Chondrocyte (in vitro differentiated cells): ENCODE measurements at places on chromosomes 5 and 9. TPM values are rescaled to one million over a fixed set of nuclear protein-coding genes. Genes with fewer than 3 reads are reported as not detected.

The NCBP1 gene
- 32.3 to 41.6 TPM (median 32.7 TPM) in 3 replicates for total RNA-seq

The MCC gene
- total RNA-seq = 13.2 to 18.6 TPM (median 15.0 TPM) in 3 replicates

The SLC25A2 gene
- 0.15 to 0.48 TPM (median 0.41 TPM) in 3 replicates for total RNA-seq

The OXCT1 gene
- 44.6 to 96.2 TPM (median 46.1 TPM) in 3 replicates for total RNA-seq

The CARTPT gene
- total RNA-seq = not detected in 3 replicates

The PCDHA12 gene
- 15.9 to 23.6 TPM (median 23.0 TPM) in 3 replicates for total RNA-seq

- DNase-seq = no peak
- H3K36me3 ChIP-seq = no peaks in the 10 kb centered on the region
- no peak overlapping the region for H3K27ac ChIP-seq
- H3K27me3 ChIP-seq = no peaks in the 10 kb centered on the region
- no peaks in the 10 kb centered on the region for H3K4me1 ChIP-seq
Measured at GRCh38 chr5:91052977-91053740, 330.0 kb downstream of the ARRDC3 start.

- DNase-seq = no peak
- H3K36me3 ChIP-seq = peaks cover 2% of the 10 kb centered on the region
- no peak overlapping the region for H3K4me3 ChIP-seq
- peaks cover 52% of the 10 kb centered on the region for H3K4me1 ChIP-seq
Measured at GRCh38 chr5:147432323-147432722, 77.5 kb downstream of the DPYSL3 start.

- no peak for DNase-seq
- H3K36me3 ChIP-seq = no peaks in the 10 kb centered on the region
- no peaks in the 10 kb centered on the region for H3K4me1 ChIP-seq
Measured at GRCh38 chr5:148939676-148940075, 113.3 kb downstream of the ADRB2 start.

DNA sequence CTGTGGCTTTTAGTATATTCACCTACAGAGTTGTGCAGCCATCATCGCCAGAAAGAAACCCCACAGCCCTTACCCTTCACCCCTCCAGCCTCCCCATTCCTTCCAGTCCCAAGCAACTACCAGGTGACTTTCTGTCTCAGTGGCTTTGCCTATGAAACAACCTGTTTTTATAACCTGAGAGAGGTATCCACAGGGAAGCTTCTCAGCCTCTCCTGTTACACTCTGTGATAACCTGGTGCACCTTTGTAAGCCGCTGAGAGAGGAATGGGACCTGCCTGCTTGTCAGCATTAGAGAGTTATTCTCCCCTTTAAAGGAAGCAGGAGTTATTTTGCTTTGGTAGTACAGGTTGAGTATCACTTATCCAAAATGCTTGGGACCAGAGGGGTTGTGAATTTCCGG is 93.6 kb downstream of the TRIO start:
- no peak overlapping the region for H3K4me3 ChIP-seq
- no peak for DNase-seq
- peak overlapping the region; percentile 2 for H3K27ac ChIP-seq
- peaks cover 81% of the 10 kb centered on the region for H3K4me1 ChIP-seq
- H3K27me3 ChIP-seq = no peaks in the 10 kb centered on the region
- peaks cover 2% of the 10 kb centered on the region for H3K36me3 ChIP-seq

GRCh38 chr9:79667817-79668436 is 96.2 kb downstream of the TLE4 start:
- peaks cover 68% of the 10 kb centered on the region for H3K4me1 ChIP-seq
- H3K36me3 ChIP-seq = peaks cover 13% of the 10 kb centered on the region
- H3K4me3 ChIP-seq = no peak overlapping the region
- H3K27ac ChIP-seq = no peak overlapping the region
- no peak for DNase-seq
- H3K27me3 ChIP-seq = no peaks in the 10 kb centered on the region

DNA sequence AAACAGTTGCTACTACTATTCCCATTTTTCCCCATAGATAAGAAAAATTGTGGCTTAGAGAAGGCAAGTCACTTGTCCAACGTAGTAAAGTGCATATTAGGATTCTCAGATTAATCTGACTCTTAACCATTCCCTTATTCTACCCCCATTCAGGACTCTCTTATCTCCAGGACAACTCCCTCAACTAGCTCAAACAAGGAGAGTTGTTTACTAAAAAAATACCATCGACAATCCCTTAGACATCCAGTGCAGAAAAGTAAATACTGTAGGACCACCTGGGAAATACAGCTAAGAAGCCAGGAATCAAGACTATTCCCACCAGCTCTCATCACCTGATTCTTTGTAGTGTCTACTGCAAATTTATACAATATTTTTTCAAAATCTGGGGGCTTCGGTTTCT is 9.4 kb upstream of the GRAMD2B start:
- peaks cover 46% of the 10 kb centered on the region for H3K4me1 ChIP-seq
- H3K36me3 ChIP-seq = peaks cover 6% of the 10 kb centered on the region
- H3K27me3 ChIP-seq = no peaks in the 10 kb centered on the region
- H3K27ac ChIP-seq = no peak overlapping the region

DNA sequence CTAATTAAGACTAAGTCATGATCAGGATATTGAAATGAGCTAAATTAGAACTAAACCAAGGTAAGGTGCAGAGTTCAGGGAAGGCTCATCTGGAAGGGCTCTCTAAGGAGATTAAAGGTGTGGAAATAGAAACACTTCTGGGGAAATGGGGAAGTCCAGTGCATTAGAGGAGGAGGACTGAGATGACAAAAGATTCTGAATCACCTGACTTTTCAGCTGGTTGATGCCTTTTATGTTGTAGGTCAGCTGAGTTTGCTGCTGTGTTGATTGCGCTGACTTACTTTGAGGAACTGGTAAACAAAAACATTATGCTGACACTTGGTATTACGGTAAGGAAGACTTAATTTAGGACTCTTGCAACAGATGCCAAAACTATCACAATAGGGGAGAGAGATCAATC is 23.8 kb downstream of the IFNA5 start:
- no peaks in the 10 kb centered on the region for H3K4me1 ChIP-seq
- no peak overlapping the region for H3K4me3 ChIP-seq
- H3K27me3 ChIP-seq = peaks cover 18% of the 10 kb centered on the region

- H3K4me1 ChIP-seq = peaks cover 8% of the 10 kb centered on the region
- no peak for DNase-seq
- H3K4me3 ChIP-seq = no peak overlapping the region
- H3K27me3 ChIP-seq = peaks cover 4% of the 10 kb centered on the region
Measured at GRCh38 chr9:87792831-87793288, 66.9 kb downstream of the CTSL start.

DNA sequence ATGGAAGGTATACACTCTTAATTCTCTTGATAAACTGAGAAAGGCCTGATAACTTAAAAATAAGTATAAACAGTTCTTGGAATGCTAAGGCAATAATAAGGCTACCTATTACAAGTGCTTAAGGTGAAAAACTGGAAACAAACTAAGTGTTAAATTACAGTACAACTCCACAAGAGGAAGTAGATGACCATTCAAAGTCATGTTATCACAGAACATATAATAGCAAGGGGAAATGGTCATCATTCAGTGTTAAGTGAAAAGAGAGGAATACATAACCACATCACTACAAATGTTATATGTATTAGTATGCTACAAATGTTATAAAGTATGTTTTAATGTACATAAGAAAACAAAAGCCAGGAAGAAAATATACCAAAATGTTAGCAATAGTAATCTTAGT is 135.9 kb downstream of the CCDC192 start:
- no peaks in the 10 kb centered on the region for H3K27me3 ChIP-seq
- H3K4me3 ChIP-seq = no peak overlapping the region
- H3K36me3 ChIP-seq = no peaks in the 10 kb centered on the region
- H3K27ac ChIP-seq = no peak overlapping the region

- no peak for DNase-seq
- H3K4me3 ChIP-seq = peak within 1 kb of the TSS; percentile 85
- peaks cover 12% of the 10 kb centered on the region for H3K27me3 ChIP-seq
- H3K27ac ChIP-seq = peak within 1 kb of the TSS; percentile 84
Measured at GRCh38 chr9:22446589-22446949, at the start of gene DMRTA1. Gene DMRTA1 (plus strand): TSS chr9:22446824. CDS start chr9:22447066, 242 bp downstream.

GRCh38 chr9:69476016-69476415 is 151.0 kb downstream of the ENTREP1 start:
- DNase-seq = no peak
- H3K4me3 ChIP-seq = no peak overlapping the region

- no peaks in the 10 kb centered on the region for H3K27me3 ChIP-seq
- DNase-seq = peak; percentile 83
- H3K4me1 ChIP-seq = peaks cover 44% of the 10 kb centered on the region
- H3K4me3 ChIP-seq = no peak overlapping the region
- no peak overlapping the region for H3K27ac ChIP-seq
- no peaks in the 10 kb centered on the region for H3K36me3 ChIP-seq
Measured at GRCh38 chr9:137694962-137695875, 76.4 kb downstream of the EHMT1 start.

DNA sequence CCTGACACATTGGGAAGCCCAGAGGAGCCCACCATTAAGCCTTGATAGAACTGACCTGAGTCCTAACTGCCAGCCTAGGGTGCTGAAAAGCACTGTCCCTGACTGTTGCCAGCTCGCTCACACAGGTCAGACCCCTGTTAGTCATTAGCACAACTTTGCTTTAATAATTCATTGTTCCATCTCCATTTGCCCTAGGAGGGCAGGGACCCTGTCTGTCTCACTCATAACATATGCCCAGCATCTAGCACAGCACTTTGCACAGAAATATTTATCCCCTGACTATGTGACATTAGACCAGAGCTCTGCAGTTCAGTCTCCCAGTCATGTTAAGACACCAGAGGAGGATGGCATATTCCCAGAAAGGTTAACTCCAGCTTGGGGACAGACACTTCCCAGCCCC is 61.8 kb upstream of the STXBP1 start:
- no peaks in the 10 kb centered on the region for H3K27me3 ChIP-seq
- peaks cover 6% of the 10 kb centered on the region for H3K36me3 ChIP-seq
- H3K27ac ChIP-seq = peak overlapping the region; percentile 17
- H3K4me3 ChIP-seq = no peak overlapping the region
- no peak for DNase-seq

DNA sequence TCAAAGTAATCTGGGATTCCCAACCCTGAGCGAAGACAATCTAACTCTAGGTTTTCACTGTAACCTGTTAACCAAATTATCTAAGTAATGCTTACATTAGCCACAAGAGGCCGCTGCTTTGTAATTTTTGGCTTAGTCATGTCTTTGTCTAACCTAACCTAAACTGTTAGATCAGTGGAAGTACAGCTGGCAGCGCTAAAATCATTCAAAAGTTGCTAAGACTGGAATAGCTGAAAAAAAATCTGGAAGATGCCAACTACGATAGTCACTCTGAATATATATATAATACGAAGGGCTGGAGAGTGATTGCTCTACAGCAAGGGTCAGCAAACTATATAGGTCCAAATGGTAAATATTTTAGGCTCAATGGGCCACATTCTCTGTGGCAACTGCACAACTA is 60.2 kb downstream of the FBXO38 start:
- no peak overlapping the region for H3K27ac ChIP-seq
- no peaks in the 10 kb centered on the region for H3K27me3 ChIP-seq
- H3K4me1 ChIP-seq = peaks cover 2% of the 10 kb centered on the region
- H3K4me3 ChIP-seq = no peak overlapping the region
- H3K36me3 ChIP-seq = peaks cover 12% of the 10 kb centered on the region

- H3K4me3 ChIP-seq = no peak overlapping the region
- no peaks in the 10 kb centered on the region for H3K4me1 ChIP-seq
- no peak for DNase-seq
- H3K36me3 ChIP-seq = no peaks in the 10 kb centered on the region
- H3K27ac ChIP-seq = no peak overlapping the region
Measured at GRCh38 chr5:133267601-133268000, 215.8 kb downstream of the HSPA4 start.

DNA sequence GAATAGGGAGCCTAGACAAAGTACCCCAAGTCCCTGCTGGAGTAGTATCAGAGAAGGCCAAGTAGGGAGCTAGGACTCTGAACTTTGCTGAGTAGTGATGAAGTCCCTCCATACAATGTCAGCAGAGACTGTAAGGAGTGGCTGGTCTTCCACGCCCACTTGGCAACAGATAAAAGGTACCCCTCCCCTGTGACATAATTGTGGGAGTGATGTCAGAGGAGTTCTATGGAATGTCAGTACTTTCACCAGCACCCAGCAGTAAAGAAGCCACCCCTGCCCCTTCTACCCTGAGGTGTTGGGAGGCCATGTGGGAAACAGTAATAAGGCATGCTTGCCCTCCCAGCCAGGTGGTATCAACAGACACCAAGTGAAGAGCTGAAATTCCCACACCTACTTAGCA is 143.9 kb downstream of the SLIT3 start:
- DNase-seq = no peak
- H3K27me3 ChIP-seq = no peaks in the 10 kb centered on the region
- no peak overlapping the region for H3K4me3 ChIP-seq
- peaks cover 22% of the 10 kb centered on the region for H3K36me3 ChIP-seq
- H3K27ac ChIP-seq = no peak overlapping the region
- H3K4me1 ChIP-seq = peaks cover 37% of the 10 kb centered on the region

- peaks cover 19% of the 10 kb centered on the region for H3K4me1 ChIP-seq
- no peak overlapping the region for H3K4me3 ChIP-seq
- H3K27ac ChIP-seq = peak overlapping the region; percentile 66
- H3K27me3 ChIP-seq = no peaks in the 10 kb centered on the region
- peaks cover 11% of the 10 kb centered on the region for H3K36me3 ChIP-seq
Measured at GRCh38 chr9:127344368-127345000, 52.5 kb upstream of the SLC2A8 start.

DNA sequence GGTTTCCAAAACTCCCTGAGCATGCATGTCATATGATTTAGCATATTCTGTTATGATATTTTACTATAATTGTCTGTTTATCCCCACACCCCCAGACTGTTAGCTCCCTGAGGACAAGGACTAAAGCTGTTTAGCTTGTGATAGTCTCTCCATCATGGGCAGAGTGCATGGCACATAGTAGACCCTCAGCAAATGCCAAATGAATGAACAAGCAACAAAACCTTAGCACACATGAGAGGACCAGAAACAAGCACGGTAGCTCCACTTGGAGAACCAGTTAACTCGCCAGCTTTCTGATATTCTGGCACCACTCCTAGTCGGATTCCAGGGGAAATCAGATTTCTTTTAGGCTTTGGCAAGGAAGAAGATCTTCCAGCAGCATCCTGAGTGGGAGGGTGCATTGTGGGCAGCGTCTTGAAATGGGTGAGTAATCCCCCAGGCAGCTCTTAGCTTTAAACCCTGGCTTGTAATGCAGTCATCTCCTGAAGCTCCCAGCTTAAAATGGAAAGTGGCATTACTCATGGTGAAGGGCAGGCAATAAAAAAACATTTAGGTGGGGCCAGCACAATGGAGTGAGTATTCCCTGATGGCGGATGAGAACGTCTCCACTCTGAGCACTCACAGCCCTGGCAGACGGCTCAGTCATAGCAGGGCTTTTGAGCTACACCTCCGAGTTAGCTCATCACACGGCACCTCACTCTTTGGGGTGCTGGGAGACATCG is 41.1 kb downstream of the FGF1 start:
- H3K36me3 ChIP-seq = no peaks in the 10 kb centered on the region
- H3K27me3 ChIP-seq = no peaks in the 10 kb centered on the region
- peak overlapping the region; percentile 94 for H3K27ac ChIP-seq

- DNase-seq = peak; percentile 39
- peaks cover 78% of the 10 kb centered on the region for H3K4me1 ChIP-seq
- H3K27me3 ChIP-seq = no peaks in the 10 kb centered on the region
- H3K4me3 ChIP-seq = no peak overlapping the region
- H3K27ac ChIP-seq = no peak overlapping the region
Measured at GRCh38 chr9:134621558-134622110, 20.0 kb upstream of the COL5A1 start.

- H3K4me1 ChIP-seq = peaks cover 62% of the 10 kb centered on the region
- no peaks in the 10 kb centered on the region for H3K27me3 ChIP-seq
- peak overlapping the region; percentile 19 for H3K27ac ChIP-seq
- no peak overlapping the region for H3K4me3 ChIP-seq
Measured at GRCh38 chr9:115715666-115716065, 437.9 kb upstream of the PAPPA start.

- no peak for DNase-seq
- H3K36me3 ChIP-seq = no peaks in the 10 kb centered on the region
- peaks cover 9% of the 10 kb centered on the region for H3K4me1 ChIP-seq
- peaks cover 5% of the 10 kb centered on the region for H3K27me3 ChIP-seq
- no peak overlapping the region for H3K4me3 ChIP-seq
Measured at GRCh38 chr5:133865113-133865512, 103.3 kb downstream of the C5orf15 start.
